ENCODE measurements at places on chromosomes 4 and X.

DNA sequence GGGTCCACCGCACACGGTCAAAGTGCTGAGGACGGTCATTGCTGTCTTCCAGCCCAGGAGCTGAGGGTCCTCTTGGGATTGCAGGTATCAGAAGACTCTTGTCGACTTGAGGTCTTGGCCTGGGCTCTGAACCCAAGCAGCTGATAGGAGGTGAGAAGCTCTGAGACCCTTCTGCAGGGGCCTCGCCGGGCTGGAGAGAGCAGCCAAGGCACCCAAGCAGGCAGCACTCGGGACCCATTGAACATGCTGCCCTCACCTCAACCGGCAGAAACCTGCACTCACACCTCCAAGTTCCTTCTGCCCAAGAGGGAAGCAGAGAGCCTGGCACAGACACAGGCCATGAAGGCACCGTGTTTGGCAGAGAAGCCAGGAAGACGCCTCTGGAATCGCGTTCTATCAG is 34.1 kb downstream of the PDHA1 start:
- DNase-seq: no peak

GRCh38 chrX:10360116-10360515 is 203.3 kb downstream of the CLCN4 start:
- no peak for DNase-seq

GRCh38 chr4:138774940-138775339 is 240.6 kb upstream of the NOCT start:
- no peak for DNase-seq

GRCh38 chrX:45630078-45630477 is 429.4 kb upstream of the DIPK2B start:
- no peak for DNase-seq

GRCh38 chr4:76435528-76436319 is 695 bp downstream of the SHROOM3 start:
- no peak for DNase-seq

DNA sequence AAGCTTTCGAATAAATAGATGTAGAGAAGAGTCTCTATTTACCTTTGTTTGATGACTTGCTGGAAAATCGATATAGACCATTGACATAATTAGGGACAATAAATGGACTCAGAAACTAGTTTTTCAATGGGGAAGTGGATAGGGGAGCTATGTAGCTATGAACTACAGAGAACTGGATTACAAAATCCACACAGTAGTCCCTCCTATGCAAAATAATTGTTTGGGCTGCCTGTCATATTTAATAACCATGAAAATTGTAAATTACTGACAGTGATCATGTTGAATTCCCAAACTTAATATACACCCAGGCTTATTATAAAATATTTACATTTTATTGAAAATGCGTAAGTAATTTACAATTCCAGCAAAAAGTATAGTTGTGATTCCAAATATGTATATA is 333.1 kb upstream of the FAM241A start:
- no peak for DNase-seq

DNA sequence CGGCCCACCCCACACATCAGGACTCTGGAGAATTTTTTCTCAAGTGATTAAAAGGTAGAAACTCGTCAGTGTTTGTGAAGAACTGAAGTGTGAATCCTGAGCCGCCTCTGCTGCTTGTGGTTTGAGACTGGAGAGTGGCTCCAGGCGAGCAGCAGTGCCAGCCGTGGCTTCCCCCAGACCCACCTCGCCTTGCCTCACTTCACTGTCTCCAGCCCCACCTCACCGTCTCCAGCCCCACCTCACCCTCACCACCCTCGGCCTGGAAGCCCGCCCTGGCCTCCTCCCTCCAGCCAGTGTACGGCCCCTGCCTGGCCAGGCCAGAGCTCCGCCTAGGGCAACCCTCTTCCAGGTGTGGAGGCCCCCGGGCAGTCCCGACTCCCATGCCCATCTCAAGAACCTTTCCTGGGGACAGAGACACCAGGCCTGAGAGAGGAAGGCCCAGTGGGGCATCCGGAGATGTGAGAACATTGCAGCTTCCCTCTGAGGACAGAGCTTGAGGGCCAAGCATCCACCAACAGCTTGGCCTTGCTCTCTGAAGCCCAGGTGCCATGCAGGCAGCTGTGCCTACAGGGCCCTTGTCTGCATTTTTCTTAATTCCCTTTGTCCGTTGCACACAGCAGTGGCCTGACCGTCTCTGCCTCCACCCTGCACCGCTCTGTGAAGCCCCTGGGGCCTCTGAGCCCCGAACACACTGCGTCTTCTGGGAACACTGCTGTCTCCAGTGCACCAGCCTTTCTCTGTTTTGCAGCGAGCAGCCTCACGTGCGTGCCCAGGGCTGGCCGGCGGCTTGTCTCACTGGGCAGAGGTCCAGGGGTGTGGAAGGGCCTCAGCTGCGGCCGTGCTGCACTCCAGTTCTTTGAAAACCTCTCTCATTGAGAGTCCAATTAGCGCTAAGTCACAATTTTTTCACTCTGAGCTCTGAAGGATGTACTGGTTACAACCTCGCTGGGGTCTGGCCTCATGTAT is 13.8 kb downstream of the SH3BP2 start:
- no peak for DNase-seq

DNA sequence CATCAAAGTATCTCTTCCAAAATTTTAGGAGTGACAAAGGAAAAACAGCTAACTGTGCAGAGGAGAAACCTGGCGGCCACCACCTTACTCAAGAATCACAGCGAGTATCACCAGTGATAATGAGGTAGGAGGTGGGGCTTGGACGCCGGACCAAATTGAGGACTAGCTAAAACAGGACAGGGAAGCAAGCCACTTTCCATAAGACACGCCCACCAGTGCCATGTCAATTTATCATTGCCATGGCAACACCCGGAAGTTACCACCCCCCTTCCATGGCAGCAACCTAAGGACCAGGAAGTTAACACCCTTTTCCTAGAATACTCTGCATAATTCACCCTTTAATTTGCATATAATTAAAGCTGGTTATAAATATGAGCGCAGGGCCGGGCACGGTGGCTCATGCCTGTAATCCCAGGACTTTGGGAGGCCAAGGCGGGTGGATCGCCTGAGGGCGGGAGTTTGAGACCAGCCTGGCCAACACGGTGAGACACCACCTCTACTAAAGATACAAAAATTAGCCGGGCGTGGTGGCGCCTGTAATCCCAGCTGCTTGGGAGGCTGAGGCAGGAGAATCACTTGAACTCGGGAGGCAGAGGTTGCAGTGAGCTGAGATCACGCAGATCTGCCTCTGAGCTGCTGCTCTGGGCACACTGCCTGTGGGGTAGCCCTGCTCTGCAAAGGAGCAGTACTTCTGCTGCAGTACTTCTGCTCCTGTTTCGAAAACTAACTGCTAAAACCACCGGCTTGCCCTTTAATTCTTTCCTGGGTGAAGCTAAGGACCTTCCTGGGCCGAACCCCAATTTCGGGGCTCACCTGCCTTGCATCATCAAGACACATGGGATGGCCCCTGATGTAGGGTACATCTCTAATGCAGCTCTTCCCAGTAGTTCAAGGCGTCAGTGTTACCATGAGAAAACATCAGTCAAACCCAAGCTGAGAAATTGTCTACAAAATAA is 116.7 kb downstream of the HMX1 start:
- DNase-seq: no peak

- DNase-seq: no peak
Measured at GRCh38 chr4:153464068-153464467, 2.1 kb upstream of the TMEM131L start.

DNA sequence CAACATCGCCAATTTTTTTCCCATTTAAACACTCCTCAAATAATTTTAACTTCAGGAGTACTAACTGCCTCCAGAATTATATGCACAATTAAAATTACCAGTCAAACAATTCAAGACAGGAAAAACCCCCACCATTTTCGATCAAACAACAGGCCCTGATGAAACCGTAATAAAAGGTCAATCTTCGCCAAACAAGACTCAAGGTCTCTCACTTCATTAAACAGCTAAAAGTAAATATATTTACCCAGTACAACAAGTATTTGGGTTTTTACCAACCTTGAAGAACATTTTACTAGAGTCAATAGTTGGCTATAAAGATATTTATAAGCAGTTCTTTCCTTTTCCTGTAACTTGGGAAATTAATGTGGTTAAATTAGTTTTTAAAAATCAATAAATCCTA is 28.3 kb downstream of the RFC1 start:
- DNase-seq: no peak

DNA sequence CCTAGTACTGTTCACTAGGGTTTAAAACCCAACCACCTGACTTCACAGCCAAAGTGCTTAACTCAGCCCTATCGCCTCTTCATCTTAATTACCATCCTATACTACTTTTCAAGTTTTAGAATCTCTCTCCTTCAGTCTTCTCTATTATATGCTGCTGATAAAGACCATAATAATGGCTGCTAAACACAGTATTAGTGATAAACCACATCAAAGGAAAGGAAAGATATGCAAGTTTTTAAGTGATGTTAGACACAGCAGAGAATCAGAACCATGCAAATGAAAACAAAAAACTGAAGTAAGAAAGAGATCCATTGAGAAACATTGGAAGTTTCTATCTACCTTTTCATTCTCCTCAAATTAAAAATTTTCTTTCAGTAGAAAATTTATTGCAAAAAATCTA is 100.8 kb downstream of the REELD1 start:
- no peak for DNase-seq

GRCh38 chr4:123819362-123820035 is 422.9 kb downstream of the SPRY1 start:
- no peak for DNase-seq

DNA sequence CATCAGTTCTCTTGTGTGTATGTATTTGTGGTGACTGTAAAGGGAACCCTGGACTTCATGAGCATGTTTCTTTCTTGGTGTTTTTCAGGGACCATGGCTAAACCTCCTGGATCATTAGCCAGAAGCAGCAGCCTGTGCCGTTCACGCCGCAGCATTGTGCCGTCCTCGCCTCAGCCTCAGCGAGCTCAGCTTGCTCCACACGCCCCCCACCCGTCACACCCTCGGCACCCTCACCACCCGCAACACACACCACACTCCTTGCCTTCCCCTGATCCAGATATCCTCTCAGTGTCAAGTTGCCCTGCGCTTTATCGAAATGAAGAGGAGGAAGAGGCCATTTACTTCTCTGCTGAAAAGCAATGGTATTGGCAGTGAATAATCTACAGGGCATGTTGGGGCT is 157.0 kb downstream of the STIM2 start:
- DNase-seq: no peak

- no peak for DNase-seq
Measured at GRCh38 chr4:173398220-173398619, 696 bp downstream of the SCRG1 start.
